Eye (tissue), 1 donor: ENCODE measurements at places on chromosomes 5 and 9.

GRCh38 chr5:66643387-66643786, 47.2 kb downstream of the MAST4 start:
- no peak for DNase-seq

DNA sequence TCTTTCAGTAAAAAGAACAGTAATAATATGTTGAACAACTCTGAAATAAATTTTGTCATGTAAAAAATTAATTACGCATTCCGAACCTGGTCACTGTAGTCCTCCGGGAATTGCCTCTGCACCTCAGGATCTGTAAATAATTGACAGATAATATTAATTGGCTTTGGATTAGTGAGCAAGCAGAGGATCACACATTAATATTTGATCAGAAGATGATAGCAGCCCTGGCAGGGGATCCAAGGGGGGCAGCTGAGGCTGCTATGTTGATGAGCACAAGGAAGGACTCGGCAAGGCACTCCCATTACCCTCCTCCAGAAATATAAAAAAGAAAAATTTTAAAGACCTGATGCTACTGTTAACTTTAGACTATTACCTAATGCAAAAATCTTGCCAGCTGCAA, 137.4 kb downstream of the DENND1A start:
- no peak for DNase-seq

DNA sequence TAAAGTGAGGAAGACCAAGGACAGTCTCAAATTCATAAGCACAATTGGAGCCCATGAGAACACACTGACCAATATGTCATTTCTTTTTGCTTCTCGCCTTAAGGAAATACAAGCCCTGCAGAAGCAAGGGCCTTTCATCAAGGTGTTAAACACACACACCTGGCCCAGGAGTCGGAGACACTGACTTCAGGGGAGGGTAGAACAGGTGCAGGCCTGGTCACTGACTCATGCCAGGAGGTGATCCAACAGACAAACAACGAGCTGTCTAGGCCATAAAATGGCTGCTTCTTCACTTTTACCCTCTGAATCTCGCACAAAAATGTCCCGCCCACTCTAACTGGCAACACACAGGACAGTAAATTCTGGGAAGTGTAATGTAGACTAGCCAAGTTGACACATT, 62.7 kb downstream of the RGMB start:
- DNase-seq = no peak

DNA sequence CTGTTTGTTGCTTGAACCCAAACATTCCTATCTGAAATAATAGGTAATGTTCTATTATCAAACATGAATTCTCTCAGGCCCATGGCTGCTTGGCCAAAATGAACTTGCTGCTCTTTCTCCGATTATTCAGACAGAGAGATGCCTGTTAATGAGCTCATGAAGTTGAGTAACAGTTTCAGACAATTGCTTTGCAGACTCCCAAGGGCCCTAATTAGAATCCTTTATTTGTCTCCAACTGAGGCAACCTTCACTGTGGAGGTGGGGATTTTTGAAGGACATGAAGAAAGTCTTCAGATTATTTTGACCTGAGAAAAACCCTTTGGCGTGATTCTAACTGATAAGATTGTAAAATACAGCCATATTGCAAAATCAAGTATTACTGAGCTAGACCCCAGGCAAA, 466.7 kb downstream of the NFIB start:
- peak; percentile 37 for DNase-seq

DNA sequence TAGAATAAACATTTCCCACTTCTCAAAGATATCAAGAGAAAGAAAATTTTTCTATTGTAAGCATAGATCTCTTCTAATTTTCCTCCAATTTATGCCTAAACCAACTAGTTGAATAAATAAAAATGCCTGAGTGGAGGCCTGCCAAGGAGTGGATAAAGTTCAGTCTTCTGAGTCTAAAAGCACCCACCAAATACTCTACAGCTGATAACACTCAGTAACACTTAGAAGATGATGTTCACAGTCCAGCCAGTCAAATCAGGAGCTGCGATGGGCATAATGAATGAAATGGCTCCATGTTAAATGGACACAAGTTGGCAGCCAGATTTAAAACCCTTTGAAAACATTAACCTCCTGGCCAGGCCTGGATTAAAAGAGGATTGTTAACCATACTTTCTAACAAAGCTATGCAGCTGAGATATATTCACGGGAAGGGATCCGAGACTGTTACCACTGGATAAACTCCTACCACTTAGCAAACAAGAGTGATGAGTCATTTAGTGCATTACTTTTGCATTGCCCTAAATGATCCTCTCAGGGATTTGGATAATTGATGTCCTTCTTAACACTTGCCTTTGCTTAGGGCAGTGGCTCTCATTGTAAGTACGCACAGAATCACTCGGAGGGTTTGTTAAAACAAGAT, 63.7 kb upstream of the CCDC112 start:
- no peak for DNase-seq

GRCh38 chr5:180287404-180287803, 4.5 kb downstream of the MAPK9 start:
- no peak for DNase-seq

DNA sequence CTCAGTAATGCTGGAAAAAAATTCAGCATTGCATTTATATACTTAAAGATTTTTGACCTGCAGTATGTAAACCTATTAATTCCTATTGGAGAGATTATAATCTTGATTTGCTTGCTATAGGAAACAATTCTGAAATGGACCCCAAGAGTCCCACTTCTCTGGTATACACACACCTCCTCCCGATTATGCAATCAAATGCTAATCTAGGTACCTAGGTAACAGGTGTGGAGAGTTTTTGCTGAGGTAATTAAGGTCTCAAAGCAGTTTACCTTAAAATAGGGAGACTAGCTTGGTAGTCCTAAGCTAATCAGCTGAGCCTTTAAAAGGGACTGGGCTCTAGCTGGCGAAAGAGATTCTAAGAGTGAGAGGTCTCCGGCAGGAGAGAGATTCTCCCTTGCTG, 22.2 kb downstream of the ISOC1 start:
- DNase-seq = no peak

GRCh38 chr9:87333802-87334201, 163.9 kb upstream of the DAPK1 start:
- DNase-seq = no peak

DNA sequence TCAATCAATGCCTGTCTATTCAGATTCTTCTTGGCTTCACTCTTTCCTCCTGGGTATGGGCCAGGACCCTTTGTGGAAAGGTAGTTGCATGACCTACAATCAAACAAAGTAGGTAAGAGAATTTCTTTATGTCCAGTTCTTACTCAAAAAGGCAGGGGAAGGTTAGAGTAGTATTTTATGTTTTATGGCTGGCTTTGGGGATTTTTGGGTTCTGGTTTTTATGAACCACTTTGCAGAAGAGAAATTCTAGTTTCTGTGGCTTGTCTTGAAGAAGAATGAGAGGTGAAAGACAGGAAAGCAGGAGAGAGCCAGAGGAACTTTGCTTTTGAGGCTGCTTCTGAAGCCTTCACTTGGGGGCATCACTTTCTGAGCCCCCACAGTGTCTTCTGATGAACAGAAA, 14.7 kb upstream of the CRHBP start:
- DNase-seq = no peak

- no peak for DNase-seq
These were observed 50.0 kb upstream of the SLC25A51 start for GRCh38 chr9:37953775-37954437.

GRCh38 chr5:122164070-122164435, 34.7 kb downstream of the ZNF474 start:
- DNase-seq = no peak

DNA sequence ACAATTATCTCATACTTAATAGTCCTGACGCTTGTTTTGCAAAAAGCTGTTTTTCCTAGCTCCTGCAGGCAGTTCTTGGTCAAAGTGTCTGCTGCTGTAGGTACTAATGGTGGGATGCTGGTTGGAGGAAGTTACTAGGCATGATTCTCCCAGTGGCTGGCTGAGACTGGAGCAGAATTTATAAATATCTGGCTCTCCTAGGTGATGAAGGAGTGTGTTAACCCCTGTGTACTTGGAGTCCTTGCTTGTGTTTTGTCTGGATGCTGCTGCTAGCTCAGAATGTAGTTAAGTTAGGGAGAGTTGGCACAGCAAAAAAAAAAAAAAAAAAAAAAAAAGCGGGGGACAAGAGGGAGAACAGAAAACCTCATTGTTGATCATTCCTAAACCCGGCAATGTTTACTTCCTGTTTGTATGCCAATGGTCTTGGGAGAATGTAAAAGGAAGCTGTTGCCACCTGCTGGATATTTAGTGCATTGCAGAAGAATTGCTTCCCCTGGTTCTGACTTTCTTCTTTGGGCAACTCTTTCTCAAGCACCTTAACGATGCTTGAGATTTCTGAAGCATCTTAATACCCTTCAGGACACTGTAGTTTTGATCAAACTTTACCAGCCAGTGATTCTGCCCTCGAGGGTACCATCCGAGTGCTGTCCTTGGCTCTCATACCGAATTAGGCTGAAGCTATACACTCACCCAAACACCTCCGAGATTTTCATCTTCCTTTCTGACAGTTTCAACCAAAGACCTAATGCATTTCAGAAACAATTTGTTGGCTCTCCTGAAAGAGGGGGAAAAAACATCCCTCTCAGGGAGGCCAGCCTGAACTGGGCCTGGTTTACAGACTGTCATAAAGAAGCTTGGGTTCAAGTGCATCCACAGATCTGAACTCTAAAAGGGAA, 71.7 kb upstream of the WWC1 start:
- DNase-seq = peak; percentile 94

GRCh38 chr9:14992516-14992915, 82.3 kb upstream of the FREM1 start:
- no peak for DNase-seq
